ENCODE measurements at places on chromosomes 6 and 20. TPM values are rescaled to one million over a fixed set of nuclear protein-coding genes. Genes with fewer than 3 reads are reported as not detected.

Gene CDC5L
- total RNA-seq, result 22.7 TPM

Gene PGC
- not detected for total RNA-seq

Gene CRISP1
- not detected for total RNA-seq

Gene LY6G5C
- total RNA-seq, result 1.8 TPM

Gene NKX2-4
- not detected for total RNA-seq

Gene BPIFB4
- total RNA-seq, result not detected

Gene MTRF1L
- 17.3 TPM for total RNA-seq

Gene GNAS-AS1
- 3.4 TPM for total RNA-seq

Gene SAYSD1
- total RNA-seq, result 20.8 TPM

Gene ADGRG6
- total RNA-seq, result 2.7 TPM

Gene MACROD2
- not detected for total RNA-seq

Gene CST1
- total RNA-seq, result not detected

Gene HTR1B
- not detected for total RNA-seq

Gene ESF1
- 10.9 TPM for total RNA-seq

Gene METTL24
- not detected for total RNA-seq

Data from activated naive CD4-positive, alpha-beta T cell treated with anti-CD3 and anti-CD28 coated beads, Interleukin-2, amount 50 U/mL, for 72 hours (primary cell).